ENCODE measurements at places on chromosomes 1 and 21.

GRCh38 chr1:67850151-67850551 lies 16.9 kb upstream of the GNG12 start:
- peak; percentile 23 for DNase-seq

DNA sequence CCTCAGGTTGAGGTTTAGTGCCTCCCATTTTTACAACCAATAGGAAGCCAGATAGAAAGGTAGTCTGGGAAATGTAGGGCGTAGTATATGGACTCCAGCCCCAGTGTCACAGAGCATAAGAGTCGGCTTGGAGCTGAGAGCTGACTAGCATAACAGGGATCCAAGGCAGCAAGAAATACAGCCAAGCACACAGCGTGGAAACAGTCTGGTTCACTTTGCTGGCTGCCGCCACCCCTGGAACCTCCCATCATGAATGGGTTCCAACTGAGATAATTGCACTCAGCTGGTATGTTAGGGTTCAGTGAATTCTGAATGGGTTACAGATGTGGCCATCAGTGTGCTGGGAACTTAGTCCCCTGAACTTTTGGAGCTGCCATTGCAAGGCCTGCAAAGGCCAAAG lies 76.7 kb upstream of the GPR88 start:
- no peak for DNase-seq

- no peak for DNase-seq
Measured at GRCh38 chr21:27831177-27831576, 864.3 kb upstream of the ADAMTS5 start.

DNA sequence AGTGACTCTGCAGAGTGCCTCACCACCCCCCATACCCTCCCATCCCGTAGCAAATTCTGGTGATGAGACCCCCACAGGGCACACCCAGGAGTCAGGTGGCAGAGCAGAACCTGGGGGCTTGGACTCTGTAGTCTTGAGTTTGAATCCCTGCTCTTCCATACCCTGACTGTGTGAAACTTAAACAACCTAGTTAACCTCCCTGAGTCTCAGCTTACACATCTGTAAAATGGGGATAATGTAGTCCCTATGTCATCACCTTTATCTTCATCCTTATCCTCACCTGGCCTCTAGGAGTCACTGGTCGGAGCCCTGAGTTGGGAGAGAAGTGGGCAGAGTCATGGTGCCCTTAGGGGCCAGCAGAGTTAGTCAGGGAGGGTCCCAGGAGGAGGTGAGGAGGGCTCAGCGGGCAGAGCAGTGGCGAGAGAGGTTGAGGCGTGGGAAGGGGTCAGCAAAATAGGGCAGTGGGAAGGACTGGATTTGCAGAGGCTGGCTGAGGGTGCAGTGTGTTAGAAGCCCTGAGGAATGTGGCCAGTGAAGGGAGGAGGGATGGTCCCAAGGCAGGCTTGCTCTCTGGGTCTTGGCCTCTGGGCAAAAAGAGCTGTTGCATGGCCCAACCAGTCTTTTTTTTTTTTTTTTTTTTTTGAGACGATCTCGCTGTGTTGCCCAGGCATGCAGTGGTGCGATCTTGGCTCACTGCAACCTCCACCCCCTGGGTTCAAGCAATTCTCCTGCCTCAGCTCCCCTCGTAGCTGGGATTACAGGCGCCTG lies 18.6 kb downstream of the C1orf167 start:
- no peak for DNase-seq

GRCh38 chr1:6080469-6080868 lies 34.8 kb downstream of the KCNAB2 start:
- DNase-seq: no peak

DNA sequence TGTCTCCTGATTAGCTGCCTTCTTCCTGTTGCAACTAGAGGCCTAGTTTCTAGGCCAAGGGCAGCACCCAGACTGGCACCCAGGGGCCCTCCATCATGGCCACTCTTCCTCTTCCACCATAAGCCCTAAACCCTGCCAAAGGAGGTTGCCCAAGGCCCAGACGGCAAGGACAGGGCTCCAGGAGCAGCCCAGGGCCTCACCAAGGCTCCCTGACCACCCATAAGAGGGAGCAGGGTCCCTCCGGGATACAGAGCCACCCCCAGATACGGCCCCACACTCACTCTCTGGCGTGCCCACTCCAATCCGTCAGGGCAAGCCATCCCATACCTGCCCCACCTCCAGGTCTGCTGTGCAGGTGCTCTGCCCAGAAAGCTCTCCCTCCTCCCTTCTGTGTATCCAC lies 79.9 kb downstream of the ITPKB start:
- no peak for DNase-seq

- no peak for DNase-seq
Measured at GRCh38 chr1:51253691-51254090, 17.6 kb downstream of the RNF11 start.

DNA sequence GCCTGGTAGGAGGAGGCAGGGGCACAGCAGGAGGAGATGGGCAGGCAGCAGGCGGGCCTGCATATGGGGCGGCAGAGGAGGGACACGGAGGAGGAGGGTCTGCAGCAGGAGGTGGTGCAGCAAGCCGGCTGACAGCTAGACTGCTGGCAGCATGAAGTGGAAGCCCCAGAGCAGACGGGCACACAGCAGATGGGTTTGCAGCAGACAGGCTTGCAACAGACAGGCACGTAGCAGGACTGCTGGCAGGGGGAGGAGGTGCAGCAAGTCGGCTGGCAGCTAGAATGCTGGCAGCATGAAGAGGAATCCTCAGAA lies 615 bp downstream of the KRTAP10-5 start:
- no peak for DNase-seq

GRCh38 chr1:229225331-229225782 lies 45.6 kb upstream of the RAB4A start:
- no peak for DNase-seq

GRCh38 chr21:33111577-33111976 lies 41.6 kb downstream of the OLIG1 start:
- DNase-seq: no peak

GRCh38 chr1:54296666-54297065 lies 96.7 kb downstream of the MRPL37 start:
- no peak for DNase-seq

- no peak for DNase-seq
Measured at GRCh38 chr1:202161151-202162046, 997 bp upstream of the PTPN7 start.

- no peak for DNase-seq
Measured at GRCh38 chr1:232983375-232983774, 33.0 kb downstream of the NTPCR start.

DNA sequence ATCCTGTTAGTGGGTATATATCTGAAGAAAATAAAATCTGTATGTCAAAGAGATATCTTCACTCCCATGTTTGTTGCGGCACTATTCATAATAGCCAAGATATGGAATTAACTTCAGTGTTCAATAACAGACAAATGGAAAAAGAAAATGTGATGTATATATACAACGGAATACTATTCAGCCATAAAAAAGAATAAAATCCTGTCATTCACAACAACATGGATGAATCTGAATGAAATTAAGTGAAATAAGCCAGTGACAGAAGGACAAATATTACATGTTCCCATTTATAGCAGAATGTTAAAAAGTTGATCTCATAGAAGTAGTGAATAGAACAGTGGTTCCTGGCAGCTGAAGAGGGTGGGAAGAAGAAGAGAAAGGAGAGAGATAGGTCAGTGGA lies 239.1 kb upstream of the RUNX1 start:
- DNase-seq: no peak

DNA sequence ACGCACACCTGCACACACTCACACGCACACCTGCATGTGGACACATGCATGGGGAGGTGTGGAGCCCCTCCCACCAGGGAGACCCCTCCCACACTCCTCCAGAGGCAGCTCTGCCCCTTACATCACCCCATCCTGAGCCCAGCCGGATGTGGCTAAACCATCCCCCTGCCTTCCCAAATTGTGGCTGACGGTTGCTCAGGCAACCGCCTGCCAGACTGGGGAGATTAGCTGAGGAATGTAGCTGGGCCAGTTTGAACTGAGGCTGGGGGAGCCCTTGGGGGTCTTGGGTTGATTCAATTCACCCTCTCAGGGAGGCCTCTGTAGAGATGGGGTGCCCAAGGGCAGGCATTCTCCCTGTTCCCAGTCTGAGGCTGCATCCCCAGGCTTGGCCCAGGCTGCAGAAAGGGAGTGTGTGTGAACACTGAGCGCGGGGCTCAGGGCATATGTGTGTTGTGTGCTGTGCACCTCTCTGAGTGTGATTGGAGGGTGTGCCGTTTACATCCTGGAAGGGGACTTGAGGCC lies 12.9 kb downstream of the PTPRU start:
- DNase-seq: peak; percentile 64

- DNase-seq: peak; percentile 78
Measured at GRCh38 chr1:109509176-109510134, at the start of gene AMIGO1. AMIGO1 (minus strand) TSS chr1:109509727; CDS start chr1:109508912, 815 bp downstream.

DNA sequence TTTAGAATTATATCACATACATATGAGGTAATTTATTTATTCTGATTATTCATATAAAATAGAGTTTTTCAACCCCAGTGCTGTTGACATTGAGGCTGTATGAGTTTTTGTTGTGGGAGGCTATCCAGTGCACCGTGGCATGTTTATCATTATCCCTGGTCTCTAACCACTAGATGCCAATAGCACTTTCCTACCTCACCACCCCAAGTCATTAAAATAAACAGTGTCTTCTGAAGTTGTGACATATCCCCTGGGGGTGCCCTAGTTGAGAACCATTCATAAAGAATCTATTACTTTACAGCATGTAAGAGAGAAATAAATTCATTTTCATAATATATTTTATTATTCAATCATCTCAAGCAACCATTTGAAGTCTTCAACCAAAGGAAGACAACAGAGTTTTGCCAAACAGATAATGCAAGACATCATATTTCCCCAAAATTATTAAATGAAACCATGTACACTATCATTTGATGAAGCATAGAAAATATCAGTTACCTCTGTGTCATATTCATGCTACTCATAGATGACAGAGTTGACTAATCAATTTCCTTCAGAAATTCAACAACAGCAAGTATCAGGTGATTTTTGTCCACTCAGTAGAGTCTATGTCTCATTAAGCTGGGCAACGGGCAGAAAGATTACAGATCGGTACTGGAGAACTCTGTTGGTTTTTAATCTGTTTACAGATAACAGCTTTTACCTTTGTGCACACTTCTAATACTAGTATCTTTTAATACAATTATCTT lies 39.5 kb upstream of the RGS1 start:
- no peak for DNase-seq

GRCh38 chr1:169970114-169970513 lies 76.4 kb upstream of the SCYL3 start:
- no peak for DNase-seq

DNA sequence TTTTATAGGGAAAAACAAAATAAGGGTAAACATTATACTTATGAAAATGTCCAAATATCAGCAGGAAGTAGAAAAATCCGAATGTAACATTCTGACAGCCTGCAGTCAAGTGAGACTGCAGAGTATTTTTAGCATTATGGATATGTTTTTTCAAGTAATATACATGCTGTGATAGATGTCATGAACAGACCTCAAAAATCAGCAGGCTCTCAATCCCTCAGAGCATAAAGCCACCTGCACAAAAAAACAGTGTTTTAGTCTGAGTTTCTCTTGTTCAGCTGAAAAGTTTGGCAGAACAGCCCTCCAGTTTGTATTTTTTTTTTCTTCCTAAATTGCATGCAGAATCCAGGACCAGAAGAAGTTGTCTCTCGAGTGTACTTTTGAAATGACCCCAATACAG lies 219.1 kb upstream of the FMN2 start:
- no peak for DNase-seq

DNA sequence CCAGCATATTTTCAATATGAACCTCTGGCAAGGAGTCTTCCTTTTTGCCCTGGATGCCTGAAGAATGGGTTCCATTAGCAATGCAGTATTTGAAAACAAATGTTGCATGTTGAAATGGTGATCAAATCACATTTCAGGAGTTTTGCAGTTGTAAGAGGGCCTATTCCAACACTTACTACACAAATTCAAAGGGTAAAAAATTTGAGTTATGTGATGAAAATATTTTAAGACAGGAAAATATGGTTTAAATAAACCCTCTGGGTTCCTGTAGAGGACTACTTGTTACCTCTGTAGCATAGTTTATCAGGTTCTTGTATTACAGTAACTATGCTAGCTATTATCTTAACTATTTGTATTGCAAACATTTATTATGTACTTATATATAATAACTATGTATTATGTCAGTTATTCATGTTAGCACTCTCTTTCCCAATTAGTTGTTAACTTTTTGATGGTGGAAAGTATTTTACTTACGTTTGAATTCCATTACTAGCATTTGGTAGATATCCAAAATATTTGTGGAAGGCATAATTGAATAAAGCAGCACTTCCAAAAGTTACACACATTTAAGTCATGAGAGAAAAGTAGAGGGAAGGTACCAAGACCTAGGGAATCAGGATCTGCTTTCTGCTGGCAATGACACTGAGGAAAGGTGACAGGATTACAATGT lies 312.9 kb downstream of the GRIK1 start:
- no peak for DNase-seq

DNA sequence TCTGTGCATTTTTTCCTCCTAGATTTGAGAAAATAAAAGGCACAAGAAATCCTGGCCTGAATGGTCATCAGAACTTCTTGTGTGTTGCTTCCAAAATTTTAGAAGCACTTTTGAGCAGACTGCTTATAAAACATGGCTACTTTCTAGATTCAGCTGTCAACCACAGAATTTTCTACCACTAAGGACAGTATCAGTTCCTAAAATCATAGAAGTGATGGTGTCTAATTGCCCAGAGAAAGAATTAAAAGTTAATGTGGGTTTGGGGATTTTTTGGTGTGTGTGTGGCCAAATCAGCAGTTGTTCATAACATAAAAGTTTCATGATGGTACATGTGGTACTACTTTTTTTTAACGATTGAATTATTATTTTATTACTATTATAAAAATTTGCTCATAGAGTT lies 171.4 kb upstream of the SNX7 start:
- DNase-seq: no peak

DNA sequence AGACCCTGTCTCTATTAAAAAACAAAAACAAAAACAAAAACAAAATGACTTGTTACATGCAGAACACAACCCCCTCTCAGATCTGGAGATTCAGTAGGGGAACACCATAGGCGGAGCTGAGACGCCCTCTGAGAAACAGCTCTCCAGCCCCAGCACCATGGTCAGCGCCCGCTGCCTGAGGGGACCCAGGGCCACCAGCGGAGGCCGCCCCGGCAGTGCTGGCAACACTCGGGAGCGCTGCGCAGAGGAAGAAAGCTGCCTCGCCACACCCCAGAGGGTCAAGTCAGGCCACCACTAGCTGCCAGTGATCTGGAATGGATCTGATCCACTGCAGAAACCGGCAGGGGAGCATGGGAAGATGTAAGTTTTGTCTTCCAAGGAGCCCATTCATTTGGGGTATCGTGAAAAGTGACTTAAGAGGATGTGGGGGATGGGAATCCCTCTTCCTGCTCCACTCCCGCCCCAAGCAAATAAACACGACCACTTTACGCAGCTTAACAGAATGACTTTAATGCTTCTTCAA lies 3.1 kb downstream of the ACTA1 start:
- peak; percentile 69 for DNase-seq

GRCh38 chr1:76620371-76620770 lies 246.9 kb upstream of the ST6GALNAC5 start:
- no peak for DNase-seq

DNA sequence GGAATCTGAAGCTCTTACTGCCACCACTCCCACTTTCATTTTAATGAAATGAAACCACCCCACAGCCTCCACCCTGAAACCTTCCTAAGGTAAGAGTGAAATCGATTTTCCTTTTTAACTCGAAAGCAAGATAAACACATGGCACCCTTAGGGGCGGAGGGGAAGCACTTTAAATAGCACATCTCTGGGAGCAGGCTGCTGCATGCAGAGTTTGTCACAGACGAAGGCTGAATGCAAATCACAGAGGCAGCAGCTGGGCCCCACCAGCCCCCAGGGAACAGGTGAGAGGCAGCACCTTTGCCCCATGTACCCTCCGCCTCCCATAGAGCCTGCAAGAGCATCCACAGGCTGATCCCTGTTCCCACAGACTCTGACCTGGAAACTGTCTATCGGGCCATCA lies 60.0 kb upstream of the GRIK3 start:
- DNase-seq: no peak
